ENCODE measurements at places on chromosomes 7 and 10. TPM values are rescaled to one million over a fixed set of nuclear protein-coding genes. Genes with fewer than 3 reads are reported as not detected.

DNA sequence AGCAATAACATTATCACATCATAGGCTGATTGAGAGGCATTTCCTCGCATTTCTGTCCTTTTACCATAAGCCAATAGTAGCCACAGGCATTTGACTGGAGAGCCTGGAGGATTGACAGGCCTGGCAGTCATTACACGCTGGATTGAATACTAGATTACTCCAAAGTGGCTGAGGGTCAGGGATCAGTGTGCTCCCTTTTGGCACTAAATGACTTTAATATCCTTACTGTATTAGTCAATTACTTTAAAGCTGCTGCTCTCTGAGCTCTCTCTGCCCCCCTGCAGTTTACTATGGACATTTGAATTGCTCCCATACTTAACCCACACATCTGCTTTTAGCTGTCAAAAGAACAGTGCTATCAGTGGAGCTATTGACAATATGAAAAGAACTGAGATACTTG is 302.0 kb downstream of the TFEC start:
- no peak for DNase-seq

DNA sequence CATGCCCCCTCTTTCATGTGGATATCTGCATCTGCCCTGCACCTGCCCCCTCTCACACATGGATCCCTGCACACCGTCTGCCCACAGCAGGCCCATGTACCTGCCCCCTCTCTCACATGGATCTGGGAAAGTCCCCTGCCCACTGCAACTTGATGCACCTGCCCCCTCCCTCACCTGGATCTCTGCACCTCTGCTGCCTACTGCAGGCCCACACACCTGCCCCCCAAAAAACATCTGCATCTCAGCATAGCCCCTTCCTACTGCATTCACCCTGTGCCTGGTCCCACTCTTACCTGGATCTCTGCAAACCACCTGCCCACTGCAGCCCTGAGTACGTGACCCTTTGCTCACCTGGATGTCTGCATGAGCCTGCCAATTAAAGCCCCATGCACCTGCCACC is 479.8 kb downstream of the PTPRN2 start:
- no peak for DNase-seq

GRCh38 chr7:155394413-155394812 is 63.5 kb upstream of the EN2 start:
- no peak for DNase-seq

GRCh38 chr10:86373828-86374227 is 7.2 kb upstream of the GRID1 start:
- no peak for DNase-seq

GRCh38 chr10:128981251-128981650 is 485.8 kb upstream of the MGMT start:
- DNase-seq = no peak

DNA sequence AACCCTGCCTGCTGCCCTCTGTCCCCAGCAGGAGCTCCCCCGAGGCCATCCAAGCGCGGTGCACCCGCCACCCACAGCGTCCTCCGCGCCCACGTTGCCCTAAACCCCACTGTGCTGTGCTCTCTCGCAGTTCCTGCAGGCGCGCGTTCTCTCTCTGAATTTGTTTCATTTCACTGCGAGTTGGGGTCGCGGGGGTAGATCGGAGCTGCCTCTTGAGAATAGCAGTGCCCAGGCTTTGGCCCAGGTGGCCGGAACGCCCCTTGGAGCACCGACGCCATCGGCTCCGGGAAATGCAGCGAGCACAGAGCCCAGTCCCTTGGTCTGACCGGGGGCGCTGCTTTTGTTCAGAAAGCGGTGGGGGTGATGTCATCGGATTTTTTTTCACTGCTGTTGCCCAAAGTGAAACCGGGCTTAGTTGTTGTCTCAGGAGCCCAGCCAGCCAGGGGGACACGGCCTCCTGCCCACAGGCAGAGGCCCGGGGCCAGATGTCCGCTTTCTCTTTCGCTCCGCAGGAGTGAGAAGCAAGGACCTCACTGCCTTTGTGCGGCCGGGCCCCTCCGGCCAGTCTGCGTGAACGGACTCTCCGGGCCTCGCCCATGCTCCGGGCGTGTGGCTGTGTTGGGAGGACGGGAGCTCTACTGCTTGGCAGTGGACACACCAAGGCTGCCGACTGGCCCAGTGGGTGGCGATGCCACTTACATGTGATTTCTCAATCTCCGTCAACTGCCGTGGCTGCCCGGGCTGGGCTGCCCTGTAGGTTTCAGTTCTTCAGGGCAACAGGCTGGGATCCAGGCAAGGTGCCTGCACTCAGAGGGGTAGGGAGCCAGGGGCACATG is 43.1 kb downstream of the FOXK1 start:
- peak; percentile 90 for DNase-seq

GRCh38 chr10:92787557-92788152 is 60.7 kb upstream of the EXOC6 start:
- no peak for DNase-seq

The FKBP6 gene
- total RNA-seq = not detected

The SPRN gene
- total RNA-seq = not detected
